ENCODE measurements at places on chromosomes 3 and 15.

DNA sequence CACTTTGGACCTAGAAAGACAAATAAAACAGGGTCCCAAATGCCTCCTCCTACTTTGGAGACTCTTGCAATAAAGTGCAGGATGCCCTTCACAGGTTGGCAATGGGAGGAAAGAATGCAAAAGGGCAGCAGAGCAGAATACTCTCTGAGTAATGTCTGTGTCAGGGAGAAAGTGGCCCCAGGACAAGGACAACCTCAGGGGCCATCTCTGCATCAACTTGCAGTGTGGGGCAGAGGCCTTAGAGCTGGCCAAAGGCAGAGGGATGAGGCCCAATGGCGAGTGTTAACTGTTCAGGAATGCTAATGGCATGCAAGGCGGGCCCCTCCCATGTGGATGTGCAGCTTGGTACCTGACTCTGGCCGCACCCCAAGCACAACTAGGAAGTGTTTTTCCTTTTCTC, 8.4 kb downstream of the UPK1B start:
- DNase-seq, result no peak

GRCh38 chr3:78483090-78483489, 1284.7 kb downstream of the ROBO1 start:
- DNase-seq, result no peak

GRCh38 chr15:77266708-77267386, 153.1 kb downstream of the PEAK1 start:
- DNase-seq, result peak; percentile 37

GRCh38 chr15:80401456-80401855, 2.7 kb upstream of the ARNT2 start:
- no peak for DNase-seq

- DNase-seq, result no peak
Measured at GRCh38 chr3:62708638-62709373, 166.4 kb downstream of the CADPS start.

DNA sequence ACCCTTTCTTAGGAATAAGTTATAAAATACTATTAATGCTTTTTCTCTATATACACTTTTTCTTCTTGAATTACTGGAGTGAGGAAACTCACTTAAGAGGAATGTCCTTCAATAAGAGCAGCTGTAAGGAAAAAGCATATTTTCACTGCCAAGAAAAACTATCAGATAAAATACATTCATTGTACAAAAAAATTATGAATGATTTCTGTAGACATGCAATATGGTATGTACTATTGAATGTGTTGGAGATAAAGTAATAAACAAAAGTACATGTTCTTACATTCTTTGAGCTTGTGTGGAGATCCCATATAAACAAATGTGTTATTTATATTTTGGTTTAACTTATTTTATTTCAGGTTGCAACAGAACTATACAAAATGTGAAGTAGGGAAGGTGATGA, 241.0 kb upstream of the ZNF717 start:
- DNase-seq, result no peak

Data from stromal cell of bone marrow (primary cell).